ENCODE measurements at places on chromosomes 4 and X.

- DNase-seq, result no peak
These were observed 131.1 kb upstream of the STIM2 start for GRCh38 chr4:26729547-26729946.

DNA sequence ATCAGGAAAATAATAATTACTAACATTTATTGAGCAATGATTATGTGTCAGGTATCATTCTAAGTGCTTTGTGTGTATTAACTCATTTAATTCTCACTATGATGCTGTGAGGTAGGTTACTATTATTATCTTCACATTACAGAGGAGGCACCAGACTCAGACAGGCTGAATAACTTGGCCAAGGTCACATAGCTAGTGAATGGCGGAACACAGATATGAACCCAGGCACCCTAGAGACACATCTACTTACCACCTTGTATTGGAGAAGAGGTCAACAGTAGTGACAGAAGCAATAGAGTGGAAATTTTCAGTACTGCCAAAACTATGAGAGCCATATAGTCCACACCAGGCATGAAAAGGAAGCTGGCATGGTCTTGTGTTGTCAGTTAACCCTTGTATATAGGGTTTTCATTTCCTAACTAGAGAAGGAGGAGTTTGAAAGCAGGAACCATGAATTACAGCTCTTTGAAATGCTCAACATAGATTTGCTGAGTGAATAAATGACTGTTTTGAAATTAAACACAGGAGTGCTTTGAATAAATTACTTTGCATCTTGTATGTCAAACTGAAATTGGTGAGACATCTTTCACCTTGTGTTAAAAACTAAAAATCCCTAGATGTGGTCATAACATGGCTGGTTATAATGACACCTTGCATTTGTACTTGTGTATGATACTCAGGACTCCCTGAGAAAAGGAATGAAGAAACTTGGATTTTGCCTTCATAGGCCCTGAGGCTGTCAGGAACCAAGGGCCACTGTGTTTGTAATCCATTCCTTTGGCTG is 71.8 kb downstream of the RTL9 start:
- no peak for DNase-seq

GRCh38 chr4:102500696-102501446 is at the start of gene NFKB1:
Gene NFKB1, plus strand, starts transcription at chr4:102501359. Its CDS starts 24,160 bp downstream, at chr4:102525519.
- DNase-seq, result peak; percentile 56

GRCh38 chr4:158053086-158053485 is 119.7 kb downstream of the GASK1B start:
- no peak for DNase-seq

DNA sequence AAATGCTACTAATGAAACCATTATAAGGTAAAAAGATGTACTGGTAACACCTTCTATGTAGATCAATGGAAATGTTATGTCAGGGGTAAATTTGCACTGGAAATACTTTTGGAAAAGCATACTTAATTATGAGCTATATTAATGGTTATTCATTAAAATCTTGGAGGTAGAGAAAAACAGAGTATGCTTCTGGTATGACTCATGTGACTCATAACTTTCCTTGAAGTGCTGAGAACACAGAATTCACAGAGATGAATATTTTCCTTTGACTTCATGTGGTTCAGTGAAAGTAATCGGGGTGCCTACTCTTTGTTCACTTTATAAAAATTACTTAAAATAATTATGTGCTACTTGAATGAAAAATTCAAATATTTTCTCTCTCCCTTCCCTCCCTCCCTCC is 254.2 kb downstream of the KCTD8 start:
- no peak for DNase-seq

GRCh38 chrX:104137496-104137895 is 19.3 kb downstream of the SLC25A53 start:
- DNase-seq, result no peak

- no peak for DNase-seq
These were observed 580.0 kb downstream of the GALNTL6 start for GRCh38 chr4:172393220-172393619.

GRCh38 chr4:102692474-102692873 is 68.3 kb downstream of the MANBA start:
- no peak for DNase-seq

DNA sequence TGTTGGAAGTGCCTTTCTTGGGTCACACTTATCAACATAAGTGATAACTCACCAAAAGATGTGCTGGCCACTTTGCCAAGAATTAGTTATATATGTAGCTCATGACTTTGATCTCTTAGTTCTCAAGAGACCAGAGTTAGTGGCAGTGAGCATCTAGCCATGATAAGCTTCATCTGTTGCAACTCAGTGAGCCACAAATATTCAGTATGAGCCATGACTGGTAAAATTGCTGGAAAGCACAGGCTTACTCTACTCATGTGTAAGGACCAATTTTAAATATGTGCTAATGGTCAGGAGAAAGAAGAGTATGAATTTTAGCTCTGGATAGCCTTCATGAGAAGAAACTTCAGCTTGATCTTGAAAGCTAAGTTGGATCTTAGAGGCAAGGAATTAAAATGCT is 59.4 kb upstream of the TLL1 start:
- no peak for DNase-seq

DNA sequence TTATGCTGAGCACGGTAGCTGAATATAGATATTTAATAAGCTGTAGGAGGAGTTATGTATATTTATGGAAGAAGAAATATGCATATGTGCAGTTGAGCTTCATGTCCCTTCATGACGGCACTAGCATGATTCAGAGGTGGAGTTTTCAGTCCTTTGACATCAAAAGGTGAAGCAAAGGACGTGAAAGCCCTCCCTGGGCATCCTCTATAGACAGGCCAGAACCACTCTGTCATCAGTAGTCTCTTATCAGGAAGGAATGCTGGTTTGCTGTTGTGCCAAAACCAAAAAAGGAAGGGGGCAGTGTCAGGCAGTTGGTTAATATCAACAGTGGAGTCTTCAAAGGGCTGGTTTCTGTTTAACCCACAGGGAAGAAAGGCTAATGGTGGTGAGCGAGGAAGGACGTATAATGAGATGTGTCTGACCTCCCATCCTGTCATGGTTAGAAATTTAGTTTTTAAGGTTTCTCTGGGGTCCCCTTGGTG is 23.5 kb upstream of the IL2 start:
- no peak for DNase-seq

DNA sequence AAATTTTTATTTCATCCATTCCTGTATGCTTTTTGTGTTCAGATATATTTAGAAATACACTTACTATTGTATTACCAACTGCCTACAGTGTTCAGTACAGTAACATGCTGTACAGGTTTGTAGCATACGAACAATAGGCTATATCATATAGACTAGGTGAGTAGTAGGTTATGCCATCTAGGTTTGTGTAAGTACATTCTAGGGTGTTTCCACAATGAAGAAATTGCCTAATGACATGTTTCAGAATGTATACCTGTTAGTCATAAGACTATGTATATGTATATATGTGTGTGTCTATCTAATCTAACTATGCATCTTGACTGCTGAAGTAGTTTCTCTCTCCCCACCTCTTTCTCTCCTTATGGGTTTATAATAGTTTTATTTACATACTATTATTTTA is 51.5 kb upstream of the BTC start:
- DNase-seq, result peak; percentile 16

- no peak for DNase-seq
These were observed 743 bp upstream of the NRK start for GRCh38 chrX:105821471-105822121.

DNA sequence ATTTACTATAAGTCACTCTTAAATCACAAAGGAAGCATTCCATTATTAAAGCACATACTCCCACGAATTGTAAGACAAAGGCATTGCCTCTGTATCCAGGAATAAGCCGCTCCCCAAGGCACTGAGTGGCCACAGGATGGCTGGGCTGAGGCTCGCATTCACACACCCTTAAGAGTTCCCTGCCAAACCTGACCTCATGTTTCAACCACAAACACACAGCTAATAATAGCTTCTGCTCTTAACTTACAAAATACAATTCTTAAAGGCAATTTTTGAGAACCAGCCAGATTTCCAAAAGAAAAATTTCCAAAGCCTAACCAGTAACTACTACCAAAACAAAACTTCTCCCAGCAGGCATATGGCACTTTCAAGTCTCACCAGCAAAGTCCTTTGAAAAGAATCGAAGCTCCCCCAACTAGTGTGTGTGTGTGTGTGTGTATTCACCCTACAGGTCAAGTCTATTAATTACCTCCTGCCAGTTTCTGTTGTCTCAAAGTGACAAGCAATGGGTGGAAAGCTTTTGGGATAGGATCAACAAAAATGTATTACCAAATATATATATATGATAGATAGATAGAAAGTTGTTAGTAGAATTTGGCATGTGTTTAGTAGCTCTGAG is 36.0 kb downstream of the ARHGAP6 start:
- DNase-seq, result peak; percentile 1

- DNase-seq, result no peak
These were observed 118.5 kb upstream of the ANK2 start for GRCh38 chr4:112931001-112931400.

DNA sequence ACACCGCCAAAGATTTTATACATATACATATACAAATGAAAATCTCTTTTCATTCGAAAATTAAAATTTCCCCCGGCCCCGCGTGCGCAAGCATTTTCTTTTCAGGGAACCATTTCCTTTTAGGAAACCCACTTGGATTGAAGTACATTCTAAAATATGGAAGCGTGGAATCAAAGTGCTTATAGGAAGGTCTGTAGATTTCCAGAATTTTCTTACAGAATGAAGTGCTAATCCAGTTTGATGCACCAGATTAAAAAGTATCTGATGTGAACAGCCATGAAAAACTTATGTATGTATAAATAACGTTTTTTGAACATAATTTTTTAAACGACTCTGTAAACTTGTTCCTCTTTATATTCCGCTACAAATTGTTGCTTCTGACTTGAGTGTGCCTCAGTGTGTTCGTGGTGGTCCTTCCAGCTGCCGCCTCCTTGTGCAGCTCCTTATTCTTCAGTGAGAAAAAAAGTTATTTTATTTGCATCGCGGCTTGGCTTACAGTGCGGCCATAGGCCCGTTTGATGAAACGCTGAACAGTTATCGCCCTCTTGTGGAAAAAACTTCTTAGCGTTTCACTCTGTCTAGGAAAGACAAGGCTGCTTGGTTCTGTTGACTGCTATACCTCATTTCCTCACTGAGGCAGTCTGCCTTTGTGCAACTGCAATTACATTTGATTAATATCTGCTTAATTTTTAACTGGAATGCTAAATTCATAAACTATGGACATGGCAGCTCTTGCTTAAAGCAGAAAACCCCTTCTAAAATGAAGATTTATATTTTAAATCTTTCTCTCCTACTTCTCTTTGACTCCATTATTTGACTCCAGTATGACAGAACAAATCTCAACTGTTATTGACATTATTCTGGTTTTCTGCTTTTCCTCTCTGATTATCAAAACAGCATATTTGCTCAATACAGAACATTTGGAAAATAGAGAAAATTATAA is 4.7 kb upstream of the NKX6-1 start:
- peak; percentile 2 for DNase-seq

GRCh38 chr4:4694296-4694772 is 152.5 kb upstream of the STX18 start:
- DNase-seq, result no peak

DNA sequence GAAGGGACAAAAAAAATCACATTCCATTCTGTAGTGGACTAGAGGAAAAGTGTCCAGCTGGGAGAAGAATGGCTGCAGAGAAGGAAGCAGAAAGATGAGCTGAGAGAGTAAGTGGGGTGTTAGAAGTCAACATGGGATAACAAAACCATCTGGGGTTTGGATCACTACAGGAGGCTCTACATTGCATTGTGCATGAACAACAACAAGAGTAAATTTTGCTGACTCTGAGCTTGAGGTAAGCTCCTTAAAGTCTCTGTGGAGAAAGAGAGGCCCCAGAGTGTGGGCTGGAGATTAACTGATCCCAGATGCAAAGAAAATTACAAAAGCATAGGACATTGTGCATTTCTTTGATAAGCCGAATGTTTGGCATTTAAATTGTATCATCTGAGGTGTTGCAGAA is 128.9 kb downstream of the UGT8 start:
- DNase-seq, result no peak

GRCh38 chr4:127685292-127685691 is 44.9 kb upstream of the SLC25A31 start:
- no peak for DNase-seq

DNA sequence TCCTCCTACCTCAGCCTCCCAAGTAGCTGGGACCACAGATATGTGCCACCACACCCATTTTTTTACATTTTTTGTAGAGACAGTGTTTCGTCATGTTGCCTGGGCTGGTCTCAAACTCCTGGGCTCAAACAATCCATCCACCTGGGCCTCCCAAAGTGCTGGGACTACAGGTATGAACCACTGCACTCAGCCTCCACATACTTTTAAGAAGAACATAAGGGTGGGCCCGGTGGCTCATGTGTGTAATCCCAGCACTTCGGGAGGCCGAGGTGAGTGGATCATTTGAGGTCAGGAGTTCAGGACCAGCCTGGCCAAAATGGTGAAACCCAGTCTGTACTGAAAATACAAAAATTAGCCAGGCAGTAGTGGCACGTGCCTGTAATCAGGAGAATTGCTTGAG is 51.5 kb upstream of the MXD4 start:
- DNase-seq, result no peak

DNA sequence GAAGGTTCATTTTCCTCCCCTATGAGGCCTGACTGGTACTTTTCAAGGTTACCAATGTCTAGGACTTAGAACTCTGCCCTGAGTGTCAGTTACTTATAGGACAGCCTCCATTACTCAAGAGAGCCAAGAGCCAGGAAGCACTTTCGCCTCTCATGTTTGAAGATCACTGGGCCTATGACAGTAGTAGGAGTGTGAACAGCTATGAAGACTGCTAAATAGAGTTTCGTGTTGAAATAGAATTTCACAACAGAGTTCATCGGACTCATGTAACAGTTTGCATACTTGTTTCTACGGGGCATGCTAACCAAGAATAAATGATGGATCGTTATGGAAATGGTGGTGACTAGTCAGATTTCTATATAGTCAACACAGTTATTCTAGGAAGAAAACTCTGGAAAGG is 97.8 kb upstream of the GPC4 start:
- no peak for DNase-seq

DNA sequence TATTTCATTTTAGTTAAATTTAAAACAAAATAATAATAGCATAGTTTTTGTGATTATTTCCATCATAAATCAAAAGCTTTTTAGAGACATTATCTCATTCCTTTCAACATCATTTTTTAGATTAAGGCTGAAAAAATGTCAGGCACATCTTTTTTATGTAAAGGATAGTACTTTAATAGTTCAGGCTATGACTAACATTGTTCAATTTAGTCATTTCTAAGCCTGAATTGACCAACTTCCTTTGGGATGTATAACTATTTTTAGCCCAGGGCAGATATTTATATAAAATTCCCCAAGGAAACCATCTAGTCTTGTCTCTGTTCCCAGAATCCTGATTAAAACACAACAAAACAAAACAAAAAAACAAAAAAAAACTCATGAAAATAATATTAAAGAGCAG is 145.6 kb upstream of the PCDH18 start:
- no peak for DNase-seq

DNA sequence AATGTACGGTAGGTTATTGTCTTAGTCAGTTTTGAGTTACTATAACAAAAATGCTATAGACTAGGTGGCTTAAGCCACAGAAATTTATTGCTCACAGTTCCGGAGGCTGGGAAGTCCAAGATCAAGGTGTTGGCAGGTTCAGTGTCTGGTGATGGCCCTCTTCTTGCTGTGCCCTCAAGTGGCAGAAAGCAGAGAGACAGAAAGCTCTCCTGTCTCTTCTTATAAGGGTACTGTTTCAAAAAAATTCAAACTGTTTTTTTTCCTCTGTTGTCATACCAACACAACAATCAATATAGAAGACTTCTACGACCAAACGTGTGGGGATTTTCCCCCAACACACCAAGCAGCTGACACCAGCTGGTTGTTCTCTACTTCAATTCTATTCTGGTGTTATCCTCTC is 53.4 kb downstream of the ADGRG4 start:
- DNase-seq, result no peak
